ENCODE measurements at places on chromosomes 1 and 21.

GRCh38 chr1:941588-942383 is 17.3 kb downstream of the NOC2L start:
- DNase-seq = peak; percentile 73

DNA sequence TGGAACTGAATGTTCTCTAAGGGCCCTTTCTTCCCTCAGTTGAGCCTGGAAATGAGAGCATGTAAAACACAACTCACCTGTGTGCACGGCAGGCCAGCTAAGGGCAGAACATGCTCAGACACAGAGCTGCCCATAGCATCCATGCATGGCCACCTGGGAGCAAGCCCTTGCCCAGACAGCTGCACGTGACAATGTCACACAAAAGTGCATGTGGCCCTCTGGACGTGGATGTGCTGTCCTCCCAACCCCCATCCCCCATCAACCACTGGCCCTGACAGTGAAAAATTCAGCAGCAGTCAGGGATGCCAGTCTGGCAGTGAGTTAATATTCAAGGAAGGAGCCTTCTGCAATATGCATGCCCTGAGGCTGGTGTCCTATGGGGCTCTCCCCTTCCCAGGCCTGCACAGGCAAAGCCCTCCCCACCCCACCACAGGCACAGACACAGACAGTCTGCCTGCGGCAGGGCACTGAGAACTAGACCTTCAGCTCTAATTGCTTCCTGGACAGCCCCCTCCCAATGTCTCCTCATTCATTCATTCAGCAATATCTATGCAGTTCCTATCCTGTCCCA is 14.6 kb upstream of the COL16A1 start:
- DNase-seq = no peak

GRCh38 chr1:226582966-226583365 is 34.4 kb downstream of the STUM start:
- DNase-seq = no peak

- no peak for DNase-seq
Measured at GRCh38 chr1:164633997-164634396, 75.0 kb downstream of the PBX1 start.

DNA sequence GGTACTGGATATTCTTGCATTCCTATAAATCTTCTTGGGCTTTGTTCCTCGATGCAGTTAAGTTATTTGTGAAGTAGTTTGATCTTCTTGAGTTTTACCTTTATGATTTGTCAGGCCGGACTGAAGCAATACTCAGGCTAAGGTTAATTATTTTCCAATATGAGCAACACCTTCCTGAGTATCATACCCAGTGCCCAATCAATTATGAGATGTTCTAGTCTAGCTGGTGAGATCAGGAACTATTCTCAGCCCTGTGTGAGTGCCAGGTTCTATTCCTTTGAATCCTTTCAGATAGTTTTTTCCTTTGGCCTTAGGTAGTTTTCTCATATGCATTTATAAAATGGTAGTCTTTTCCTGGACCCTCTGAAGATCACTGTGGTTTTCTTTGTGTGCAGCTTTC is 92.5 kb downstream of the SCMH1 start:
- DNase-seq = no peak

DNA sequence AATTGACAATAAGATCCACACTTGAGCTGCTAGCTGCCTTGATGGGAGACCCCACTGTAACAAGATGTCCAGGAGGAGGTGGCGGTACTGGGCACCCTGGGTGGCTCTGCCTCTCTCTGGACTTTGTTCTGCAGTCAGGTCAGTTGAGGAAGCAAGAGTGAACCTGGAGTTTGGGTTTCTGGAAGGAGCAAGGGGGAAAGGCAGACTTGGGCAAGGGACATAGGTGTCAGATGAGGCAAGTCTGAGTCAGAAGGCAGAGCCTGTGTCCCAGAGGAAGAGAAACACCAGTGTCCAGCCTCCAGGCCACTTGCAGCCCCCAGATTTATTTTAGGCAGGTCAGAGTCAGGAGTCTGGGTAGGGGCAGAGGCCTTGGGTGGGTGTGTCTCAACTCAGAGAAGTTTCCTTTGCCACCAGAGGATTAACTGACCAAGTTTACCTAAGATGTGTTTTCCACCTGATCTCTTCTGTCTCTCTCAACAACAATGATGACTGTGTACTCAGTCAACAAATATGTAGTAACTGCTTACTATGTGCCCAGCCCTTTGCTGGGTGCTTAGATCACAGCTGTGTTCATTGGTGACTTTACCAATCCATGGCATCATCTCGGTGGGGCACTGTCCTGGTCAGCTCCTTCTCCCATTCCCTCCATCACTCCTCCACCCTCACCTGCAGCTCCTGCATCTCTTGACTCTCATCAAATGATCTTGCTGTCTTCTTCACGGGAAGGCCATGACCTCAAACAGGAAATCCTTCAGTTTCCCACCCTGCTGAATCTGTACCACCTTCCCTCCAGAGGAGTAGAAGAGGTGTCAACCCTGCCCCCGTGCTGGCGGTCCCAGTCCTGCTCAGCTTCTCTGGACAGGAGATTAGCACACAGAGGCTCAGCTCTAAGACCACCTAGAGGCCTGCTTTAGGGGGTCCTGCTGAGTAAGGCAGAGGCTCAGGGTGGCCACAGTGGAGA is 36.6 kb downstream of the ELF3 start:
- DNase-seq = no peak

DNA sequence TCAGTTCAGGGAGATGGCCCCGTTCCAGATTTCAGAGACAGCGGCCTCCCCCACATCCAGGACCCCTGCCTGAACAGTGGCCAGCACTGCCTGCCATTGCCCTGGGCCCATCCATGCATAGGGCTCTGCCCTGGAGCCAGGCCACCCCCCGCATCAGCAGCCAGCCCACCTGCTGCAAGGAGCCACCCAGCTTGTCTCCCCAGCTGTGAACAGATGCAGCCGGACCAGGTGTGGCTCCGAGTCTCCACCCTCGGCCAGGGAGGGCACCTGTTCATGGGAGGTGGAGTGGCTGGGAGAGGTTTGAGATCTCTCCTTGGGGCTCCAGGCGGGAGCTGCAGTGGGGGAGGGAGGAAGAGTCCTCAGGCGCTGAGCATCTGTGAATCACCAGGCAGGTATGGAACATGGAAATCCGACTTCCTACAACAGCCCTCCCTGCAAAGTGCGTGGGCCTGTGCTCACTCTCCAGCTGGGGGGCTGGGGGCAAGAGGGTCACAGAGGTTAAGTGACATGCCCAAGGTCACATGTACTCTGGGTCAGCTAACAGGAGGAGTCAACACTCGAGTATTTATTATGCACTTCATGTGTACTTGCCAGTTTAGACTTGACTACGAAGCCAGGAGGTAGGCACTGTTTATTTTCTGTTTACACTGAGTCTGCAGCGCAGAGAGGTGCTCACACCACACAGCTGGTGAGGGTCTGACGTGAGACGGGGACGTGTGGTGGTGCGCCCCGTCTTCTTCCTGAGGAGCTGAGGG is 4.8 kb upstream of the HES5 start:
- DNase-seq = no peak

DNA sequence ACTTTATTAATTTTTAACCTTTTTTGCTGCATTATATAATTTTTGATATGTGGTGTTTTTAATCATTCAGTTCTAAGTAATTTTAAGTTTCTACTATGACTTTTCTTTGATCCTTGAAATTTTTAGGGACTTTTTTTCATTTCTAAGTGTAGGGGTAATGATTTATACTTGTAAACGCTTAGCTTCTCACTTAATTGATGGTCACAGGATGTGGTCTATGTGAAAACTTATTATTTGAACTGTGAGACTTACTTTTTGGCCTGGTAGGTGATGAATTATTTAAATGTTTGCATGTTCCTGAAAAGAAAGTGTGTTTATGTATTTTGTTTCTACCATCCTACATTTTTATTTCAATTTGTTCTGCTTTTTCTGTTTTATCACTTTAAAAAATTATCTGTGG is 17.2 kb downstream of the ALPL start:
- no peak for DNase-seq

GRCh38 chr1:40795811-40796586 is 12.4 kb downstream of the KCNQ4 start:
- DNase-seq = no peak

- DNase-seq = no peak
Measured at GRCh38 chr1:240917976-240918375, 306.0 kb upstream of the GREM2 start.

- no peak for DNase-seq
Measured at GRCh38 chr1:23210963-23211362, 6.3 kb downstream of the HTR1D start.

GRCh38 chr1:90854397-90854924 is 137.4 kb upstream of the BARHL2 start:
- no peak for DNase-seq

DNA sequence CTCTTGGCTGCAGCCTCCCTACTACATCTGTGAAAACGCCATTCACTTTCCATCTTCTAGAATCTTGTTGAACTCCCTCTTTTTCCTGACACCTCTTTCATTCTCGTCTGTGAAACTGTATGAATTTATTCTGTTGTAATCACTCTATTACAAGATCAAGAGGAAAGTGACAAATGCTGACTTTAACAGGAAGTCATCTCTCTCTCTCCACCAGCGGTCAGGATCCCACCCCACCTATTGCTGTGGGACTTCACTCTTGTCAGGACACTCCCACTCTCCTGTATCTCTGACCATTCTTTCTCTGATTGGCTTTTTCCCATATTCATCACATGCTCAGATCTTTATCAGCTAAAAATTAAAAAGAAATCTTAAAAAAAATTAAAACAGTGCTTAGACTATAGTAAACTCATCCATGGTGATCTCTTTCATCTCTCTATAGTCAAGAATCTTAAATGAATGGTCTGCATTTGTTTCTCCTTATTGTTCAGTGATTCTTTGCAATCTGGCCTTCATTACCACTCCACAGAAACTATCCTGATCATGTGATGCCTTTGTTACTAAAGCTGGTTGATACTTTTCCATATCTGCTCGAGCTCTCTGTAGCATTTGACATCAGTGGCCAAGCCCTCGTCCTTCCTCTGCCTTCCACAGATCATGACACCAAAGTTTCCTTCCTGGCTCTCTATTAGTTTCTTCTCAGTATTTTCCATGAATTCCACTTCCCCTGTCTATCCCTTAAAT is 113.6 kb downstream of the UCHL5 start:
- no peak for DNase-seq

DNA sequence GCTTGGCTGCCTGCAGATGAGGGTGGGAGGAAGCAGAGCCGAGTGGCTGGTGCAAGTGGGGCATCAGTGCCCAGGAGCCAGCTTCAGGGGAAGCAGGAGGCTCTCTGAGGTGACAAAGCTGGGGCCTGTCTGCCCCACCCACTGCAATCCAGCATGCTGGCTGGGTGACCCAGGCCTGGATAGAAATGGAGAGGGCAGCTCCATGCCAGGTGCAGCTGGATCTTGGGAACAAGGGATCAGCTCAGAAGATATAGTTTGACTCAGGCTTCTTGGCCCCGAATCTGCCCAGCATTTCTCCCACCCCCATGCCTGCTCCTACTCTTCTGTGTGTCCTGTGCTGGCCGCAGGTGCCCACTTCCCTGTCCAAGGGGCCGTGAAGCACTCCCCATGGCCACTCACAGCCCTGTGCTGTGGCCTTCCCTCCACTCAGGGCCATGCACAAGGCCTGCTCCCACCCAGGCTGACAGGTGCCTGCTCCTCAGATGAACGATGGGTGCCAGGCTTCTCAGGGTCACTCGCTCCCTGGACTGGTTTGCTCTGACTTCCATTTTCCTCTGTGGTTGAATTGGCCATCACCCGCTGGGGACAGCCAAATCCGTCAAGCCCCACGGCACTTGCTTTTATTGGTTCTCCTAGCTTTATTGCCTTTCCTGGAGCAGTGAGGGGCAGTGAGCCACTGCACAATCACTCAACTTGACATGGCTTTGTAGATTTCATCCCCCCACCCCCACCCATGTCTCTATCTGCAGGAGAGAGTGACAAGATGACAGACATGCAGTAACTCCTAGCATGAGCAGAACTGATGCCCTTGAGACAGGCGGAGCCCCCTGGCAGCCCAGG is 174.8 kb upstream of the VAMP3 start:
- DNase-seq = no peak

DNA sequence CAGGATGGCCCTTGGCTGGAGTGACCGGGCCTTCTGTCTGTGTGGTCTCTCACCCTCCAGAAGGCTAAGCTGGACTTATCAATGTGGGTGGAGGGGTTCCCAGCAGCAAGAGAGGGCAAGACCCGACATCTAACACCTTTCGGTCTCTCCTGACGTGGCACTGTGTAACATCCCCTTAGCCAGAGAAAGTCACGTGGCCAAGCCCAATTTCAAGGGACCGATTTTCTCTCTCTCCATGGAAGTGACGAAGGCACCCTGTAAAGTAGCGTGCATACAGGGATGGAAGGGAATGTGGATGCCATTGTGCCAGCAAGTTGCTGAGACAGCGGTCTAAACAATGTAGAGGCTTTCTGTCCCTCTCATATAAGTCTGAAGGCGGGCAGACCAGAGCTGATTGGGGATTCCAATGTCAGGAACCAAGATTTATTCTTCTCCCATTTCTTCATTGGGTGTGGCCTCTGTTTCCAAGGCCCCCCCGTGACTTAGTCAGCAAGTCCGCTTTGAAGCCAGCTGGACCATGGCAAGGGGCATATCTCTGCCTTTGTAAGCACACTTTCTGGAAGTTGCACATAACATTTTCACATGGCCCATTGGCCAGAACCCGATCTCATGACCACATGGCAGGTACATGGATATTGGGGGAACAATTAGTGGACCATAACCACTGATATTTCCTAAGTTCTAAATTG is 12.5 kb downstream of the MX1 start:
- DNase-seq = no peak

DNA sequence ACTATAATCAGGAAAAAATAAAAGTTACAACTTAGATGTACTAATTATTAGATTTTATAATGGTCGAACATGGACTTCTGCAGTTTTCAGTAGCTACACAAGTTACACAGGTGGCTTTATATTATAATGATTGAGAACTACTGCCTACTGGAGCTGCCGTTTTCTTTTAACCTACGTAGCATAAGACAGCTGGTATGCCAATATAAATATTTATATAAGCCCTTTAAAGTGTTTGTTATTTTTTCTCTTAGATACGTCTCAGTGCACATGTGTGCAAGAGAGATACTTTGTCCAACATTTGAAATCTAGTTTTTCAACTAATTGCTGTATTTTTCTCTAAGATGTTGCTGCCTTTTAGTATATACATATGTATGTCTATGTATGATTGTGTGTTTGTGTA is 42.4 kb downstream of the PDC start:
- no peak for DNase-seq

DNA sequence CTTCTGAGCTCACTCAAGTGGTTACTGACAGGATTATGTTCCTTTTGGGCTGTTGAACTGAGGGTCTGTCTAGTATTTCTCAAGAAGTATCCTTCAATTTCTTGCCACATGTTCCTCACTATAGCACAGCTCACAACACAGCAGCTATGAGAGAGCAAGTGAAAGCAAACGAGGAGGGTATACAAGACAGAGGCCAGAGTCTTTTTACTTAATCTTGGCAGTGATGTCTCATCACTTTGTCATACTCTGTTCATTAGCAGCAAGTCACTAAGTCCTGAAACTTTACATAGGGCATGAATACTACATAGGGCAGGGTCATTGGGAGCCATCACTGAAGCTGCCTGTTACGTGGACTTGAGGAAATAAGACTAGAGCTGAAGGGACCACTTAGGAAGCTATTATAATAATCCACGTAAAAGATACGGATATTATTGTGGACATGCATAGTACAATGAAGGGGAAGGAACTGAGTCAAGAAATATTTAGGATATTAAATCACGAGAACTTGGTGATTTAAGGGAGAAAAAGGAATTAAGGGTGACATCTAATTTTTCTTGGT is 63.7 kb downstream of the SLC30A7 start:
- no peak for DNase-seq

Data from astrocyte of the cerebellum (primary cell).